ENCODE measurements at places on chromosomes 12 and 14.

DNA sequence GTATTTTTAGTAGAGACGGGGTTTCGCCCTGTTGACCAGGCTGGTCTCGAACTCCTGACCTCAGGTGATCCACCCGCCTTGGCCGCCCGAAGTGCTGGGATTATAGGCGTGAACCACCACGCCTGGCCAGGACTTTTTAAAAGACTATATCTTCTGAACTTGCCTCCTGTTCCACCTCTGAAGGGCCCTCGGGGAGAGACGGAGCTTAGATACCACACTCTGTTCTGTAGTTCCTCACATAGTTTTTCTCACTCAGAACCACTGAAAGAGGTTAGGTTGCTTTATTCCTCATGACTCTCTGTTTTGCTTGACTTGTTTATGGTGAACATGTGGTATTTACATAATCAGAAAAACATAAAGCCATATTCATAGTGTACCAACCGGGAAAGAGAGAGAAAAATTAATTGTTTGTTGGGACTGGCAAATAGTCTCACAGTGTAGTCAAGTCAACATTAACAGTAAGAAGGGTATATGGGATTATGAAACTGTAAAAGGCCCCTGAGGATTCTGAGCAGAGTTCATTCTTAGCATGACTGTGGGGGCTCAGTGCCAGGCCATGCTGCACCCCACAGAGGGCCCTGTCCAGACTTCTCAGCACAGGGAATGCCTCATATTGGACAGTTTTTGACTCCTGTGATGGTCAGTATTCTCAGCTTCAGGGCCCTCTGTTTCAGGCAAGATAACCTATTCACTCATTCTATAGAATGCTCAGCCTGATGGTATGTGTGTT lies 342.3 kb downstream of the ZFP36L1 start:
- DNase-seq: no peak

DNA sequence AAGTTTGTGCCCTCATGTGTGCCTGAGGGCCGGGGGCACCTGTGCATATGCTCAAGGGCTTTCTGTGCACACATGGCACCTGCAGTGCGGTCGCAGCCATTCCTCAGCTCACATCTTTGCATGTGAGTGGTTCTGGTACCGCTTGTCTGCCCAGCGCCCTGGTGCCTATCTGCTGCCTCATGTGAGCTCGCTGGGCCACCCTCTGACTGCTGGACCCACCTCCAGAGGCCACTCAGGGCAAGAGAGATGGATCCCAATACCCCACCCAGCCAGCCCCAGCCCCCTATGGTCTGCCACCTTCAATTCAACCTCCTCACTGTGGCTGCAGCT lies 5.4 kb upstream of the AMN start:
- no peak for DNase-seq

DNA sequence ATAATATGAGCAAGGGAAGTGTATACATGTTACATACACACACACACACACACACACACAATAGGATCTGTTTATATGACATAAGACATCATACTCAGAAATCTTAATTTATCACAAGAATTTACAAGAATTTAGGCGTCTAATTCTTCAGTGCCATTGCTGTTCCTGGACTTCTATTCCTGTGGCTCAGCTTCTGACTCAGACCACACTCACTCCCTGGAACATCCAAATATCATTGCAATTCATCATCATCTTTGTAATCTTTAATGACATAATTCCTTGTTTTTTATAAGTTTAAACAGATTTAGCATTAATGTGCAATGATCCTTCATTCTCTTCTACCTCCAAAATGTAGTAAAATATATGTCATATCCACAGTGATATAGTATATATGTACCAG lies 544.2 kb downstream of the FOXG1 start:
- DNase-seq: peak; percentile 87

DNA sequence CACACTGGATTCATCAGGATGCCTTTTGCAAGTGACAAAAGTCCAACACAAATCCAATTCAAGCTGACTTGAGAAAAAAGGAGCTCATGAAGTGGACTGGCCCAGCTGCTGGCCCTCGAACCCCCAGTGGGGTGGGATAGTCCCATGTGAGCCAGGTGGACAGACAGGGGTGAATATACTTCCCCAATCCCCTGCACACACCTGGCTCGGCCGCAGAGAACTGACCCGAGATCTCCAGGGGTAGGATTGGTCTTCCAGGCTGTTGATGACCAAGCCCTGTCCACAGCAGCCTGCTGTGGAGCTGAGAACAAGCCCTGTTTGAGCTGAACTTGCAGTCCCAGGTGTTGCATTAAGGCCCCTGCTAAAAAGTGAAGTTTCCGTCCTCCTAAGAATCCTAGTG lies 56.2 kb downstream of the TPCN1 start:
- no peak for DNase-seq

DNA sequence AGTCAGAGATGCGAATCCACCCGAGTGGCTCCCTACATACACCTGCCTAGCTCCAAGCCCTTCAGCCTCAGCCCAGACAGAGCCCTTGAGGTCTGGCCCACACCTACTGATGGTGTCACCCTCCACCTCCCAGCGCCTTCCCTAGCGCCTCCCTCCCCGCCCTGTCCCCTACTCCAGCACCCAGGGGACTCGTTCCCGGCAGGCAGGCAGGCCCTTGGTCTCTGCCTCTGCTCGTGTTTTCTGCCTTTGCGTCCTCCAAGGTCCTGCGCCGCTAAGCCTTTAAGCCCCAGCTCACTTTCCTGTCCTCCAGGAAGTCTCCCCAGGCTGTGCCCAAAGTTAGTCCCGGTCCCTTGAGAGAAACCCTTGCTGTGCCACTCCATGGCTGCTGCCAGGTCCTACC lies 12.7 kb downstream of the INF2 start:
- DNase-seq: no peak

DNA sequence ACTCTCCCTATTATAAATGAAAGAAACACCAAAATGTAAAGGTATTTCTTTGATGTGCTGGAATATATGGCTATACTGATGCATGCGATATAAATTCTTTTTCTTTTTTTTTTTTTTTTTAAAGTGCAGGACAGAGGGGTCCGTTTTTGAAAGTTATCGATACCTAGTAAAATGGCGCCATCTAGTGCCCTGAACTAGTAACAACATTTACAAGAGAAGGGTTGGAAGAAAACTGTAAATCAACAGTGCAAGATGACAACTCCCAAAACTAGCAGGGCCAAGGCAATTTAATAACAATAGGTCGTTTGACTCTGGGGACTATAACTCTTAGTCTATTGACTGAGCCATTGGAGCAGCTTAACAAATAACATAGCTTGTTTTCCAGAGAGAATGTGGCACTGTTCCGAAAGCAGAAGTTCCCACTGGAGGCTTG lies 137.7 kb downstream of the SPTSSA start:
- DNase-seq: peak; percentile 50

DNA sequence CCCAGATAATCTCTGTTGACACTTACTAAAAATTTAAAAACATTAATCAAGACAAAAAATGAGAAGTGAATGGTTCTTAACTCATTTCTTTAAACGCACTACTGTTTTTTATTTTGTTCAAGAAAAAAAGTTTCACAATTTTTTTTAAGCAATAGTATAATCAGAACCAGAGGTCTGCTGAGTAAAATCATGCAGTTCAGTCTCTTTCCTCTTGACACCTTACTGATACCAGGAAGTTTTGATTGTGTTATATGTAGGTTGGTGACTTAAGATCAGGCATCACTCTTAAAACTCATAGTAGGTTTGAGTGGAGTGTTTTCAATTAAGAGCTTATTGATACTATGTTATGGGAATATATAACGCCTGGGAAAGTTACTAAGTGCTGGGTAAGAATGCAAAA lies 121.4 kb downstream of the TRMT5 start:
- DNase-seq: no peak

- peak; percentile 48 for DNase-seq
Measured at GRCh38 chr14:66965831-66966230, 223.4 kb upstream of the GARIN2 start.

- DNase-seq: no peak
Measured at GRCh38 chr12:47941871-47942613, 21.4 kb upstream of the TMEM106C start.

GRCh38 chr14:24883576-24883975 lies 166.4 kb downstream of the STXBP6 start:
- peak; percentile 62 for DNase-seq

DNA sequence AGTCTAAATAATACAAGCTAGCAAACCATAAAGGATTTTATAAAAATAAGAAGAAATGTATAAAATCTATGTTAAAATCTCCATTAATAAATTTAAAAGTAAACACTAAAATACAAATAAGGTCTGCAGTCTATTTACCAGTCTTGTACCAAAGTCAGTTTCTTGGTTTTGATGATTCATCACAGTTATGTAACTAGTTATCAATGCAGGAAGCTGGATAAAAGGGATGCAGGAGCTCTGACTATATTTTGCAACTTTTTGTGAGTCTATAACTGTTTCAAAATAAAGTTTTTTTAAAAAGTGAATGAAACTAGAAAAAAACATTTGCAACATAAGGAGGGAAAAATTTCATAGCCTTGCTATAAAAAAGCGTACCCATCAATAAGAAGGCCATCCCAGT lies 151.5 kb downstream of the DERA start:
- peak; percentile 44 for DNase-seq

DNA sequence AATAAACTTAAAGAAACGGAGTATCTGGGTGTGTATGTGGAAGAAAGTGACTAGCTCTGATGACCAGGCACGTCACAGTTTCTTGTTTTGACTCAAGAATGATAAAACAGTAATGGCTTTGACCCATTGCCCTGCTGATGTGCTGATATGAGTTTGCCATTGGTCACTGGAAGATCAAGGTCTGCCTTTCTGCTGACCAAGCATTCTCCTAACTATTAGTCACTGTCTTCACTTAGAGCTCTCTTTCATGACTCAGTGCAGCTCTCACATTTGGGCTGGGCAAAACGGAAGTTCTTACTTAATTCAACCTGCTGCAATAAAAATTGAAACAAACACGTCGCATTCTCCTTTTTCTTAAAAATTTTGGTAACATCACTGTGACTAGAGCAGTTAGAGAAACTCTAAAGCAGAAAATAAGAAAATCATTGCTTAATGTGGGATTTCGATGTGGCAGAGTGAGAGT lies 366.7 kb downstream of the BTG1 start:
- peak; percentile 96 for DNase-seq

DNA sequence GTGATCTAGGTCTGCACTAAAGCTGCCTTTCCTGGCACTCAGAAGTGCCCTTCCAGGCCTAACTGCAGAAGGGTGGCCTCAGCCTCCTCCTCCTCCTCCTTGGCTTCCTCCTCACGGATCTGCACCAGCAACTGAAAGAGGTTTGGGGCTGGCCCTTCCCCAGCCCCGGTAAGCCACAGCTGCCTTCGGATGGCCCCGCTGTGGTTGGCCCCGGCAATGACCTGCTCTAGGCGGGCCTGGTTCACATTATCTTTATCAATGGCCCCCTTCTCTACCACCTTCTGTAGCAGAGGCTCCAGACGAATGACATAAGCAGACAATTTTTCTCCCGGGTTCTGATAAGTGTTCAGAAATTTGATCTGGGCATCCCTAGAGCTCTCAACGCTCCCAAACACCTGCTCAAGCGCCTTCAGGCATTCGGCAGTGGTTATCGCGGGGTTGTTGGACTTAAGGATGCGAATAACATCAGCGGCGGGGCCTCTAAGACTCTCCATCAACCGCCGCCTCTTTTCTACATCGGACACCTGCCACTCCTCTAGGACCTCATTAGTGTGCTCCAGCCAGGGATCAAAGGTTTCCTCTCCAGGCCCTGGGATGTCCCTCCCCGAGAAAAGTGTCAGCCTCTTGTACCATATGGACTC lies 1.5 kb downstream of the PNMA1 start:
- no peak for DNase-seq

- peak; percentile 67 for DNase-seq
Measured at GRCh38 chr12:6927379-6928021, at the start of gene ATN1. TSS of gene ATN1 (plus strand) at chr12:6927959. CDS start at chr12:6934002, 6,043 bp downstream.

GRCh38 chr12:57146092-57146491 lies 1.3 kb downstream of the LRP1-AS start:
- peak; percentile 72 for DNase-seq

GRCh38 chr12:64083285-64084210 lies 138.5 kb downstream of the KICS2 start:
- peak; percentile 96 for DNase-seq

DNA sequence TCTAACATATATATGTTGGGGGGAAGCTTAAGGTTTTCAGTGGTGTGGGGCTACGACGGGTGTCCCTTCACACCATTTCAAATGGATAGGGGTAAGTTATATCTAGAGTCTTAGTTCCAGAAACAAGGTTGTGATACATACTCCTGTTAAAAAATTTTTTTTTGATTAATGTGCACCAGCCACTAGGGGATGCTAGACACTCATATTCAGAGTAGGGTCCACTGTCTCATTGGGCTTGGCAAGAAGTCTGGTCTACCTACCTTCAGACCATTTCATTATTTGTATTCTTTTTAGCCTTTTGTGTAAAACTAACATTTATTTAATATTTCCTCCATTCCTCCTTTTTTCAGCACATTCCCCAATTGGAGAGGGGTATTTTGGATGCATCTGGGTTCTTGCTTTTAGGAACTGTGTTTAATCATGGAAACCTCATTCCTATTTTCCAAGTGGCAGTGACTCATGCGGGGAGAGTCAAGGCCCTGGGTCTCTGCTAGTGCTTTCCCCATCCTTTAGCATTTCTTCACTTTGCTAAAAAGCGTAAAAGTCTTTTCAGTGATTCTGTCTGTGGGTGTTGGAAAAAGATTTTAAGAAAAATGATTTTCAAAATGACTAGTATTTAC lies 33.4 kb downstream of the ANO4 start:
- peak; percentile 60 for DNase-seq

DNA sequence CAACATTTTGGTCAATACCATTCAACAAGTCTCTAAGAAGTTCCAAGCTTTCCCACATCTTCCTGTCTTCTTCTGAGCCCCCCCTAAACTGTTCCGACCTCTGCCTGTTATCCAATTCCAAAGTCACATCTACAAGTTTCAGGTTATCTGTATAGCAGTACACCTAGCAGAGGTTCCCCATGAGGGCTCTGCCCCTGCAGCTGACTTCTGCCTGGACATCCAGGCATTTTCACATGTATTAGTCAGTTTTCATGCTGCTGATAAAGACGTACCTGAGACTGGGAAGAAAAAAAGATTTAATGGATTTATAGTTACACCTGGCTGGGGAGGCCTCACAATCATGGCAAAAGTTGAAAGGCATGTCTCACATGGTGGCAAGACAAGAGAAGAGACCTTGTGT lies 10.2 kb upstream of the PLA2G1B start:
- no peak for DNase-seq

GRCh38 chr12:49060237-49061156 lies at the start of gene KMT2D:
TSS of gene KMT2D (minus strand) at chr12:49060794. CDS start at chr12:49055324, 5,470 bp downstream.
- DNase-seq: peak; percentile 95

DNA sequence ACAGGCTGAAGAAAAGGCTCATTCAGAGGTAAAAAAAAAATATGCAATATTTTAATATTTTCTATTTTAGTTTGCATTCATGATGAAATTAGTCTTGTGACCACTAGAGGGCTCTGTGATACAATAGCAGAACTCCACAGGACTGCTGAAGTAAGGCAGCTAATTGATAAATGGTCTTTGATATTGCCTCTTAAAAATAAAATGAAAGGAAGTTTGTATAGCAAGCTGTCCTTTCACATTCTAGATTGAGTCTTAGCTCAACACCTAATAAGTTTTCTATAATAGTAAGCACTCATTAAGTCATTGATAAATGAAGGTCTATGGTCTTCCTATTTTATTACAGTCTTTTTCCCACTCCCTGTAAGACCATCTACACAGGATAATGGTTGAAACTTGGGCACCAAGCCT lies 315.7 kb downstream of the NAV3 start:
- peak; percentile 65 for DNase-seq

Data from fibroblast of mammary gland (primary cell).